ENCODE measurements at places on chromosomes 4 and X.
A peak's percentile ranks its signal among the peaks of the same experiment; 100 is the strongest.

DNA sequence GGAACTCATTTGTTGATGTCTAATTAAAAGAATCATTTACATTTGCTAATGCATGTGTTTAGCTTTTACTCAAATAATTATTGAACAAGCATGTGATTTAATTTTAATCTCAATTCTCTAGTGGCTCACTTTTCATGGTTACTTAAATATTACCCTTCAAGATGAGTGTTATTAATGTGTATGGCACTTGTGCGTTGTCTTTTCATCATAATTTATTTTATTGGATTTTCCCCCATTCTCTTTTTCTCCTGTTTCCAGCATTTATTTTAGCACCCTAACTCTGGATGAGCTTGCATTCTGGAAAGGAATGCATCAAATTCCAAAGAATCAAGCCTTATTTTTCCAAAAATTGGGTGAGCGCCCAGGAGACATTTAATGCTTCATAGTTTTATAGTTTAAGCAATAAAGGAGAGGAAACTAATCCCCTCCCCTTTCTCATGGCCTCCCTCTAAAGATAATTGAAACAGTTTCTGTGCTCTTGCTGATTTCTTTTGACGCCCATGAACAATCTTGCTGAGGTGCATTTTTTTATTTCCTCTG lies 191.1 kb upstream of the FAT4 start:
- no peak for DNase-seq

DNA sequence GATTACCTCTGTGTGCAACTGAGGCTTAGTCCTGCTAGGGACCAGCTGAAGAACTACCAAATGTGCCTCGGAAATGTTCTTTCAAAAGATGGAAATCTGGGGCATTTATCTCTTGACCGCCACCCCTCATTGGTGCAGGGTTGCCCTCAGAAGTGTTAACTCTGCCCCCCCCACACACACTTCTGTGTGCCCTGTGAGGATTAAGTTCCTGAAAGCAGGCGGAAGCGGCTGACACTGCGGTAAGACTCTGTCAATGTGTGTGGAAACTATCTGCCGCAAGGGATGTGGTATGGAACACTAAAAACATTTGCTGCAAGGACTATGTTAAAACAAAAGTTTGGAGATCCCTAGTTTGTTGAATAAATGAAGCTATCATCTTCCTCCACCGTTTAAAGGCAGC lies 106.9 kb upstream of the NDP start:
- DNase-seq = no peak

DNA sequence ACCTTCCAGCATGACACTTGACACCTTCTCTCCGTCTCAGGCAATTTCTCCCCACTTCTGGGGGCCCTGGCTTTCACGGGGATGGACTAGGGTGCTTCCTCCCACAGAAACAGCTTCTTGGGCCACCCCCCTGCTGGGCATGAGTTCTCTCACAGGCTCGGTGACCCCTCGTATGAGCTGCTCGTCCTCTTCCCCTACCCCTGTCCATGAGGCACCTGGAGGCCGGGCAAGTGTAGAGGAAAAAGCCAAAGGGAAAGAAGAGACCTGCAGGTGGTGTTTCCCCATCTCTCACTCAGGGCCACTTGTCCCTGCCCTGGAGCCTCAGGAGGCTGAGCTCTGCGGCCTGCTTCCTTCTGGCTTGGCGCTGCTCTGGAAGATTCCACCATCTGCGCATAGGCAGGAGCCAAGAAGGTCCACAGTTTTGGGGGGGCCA lies 1.9 kb upstream of the RGS12 start:
- DNase-seq = no peak

DNA sequence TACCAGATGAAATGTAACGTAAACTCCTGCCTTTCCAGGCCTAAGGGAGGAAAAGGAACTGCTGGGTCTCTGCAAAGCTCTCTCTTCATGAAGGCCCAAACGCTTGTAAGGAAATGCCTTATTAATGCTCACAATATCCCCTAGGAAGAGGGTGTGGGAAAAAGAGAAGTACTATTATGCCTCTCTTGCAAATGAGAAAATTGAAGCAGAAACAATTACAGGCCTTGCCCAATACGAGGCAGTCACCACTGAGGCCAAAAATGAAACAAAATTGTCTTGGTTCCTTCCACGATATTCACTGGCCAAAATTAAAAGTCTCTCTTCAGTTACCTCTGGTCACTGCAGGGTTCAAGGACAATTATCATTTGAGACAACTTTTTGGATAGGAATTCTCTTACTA lies 3.2 kb downstream of the SCARB2 start:
- no peak for DNase-seq

GRCh38 chr4:41992967-41993857 lies 2.9 kb downstream of the SLC30A9 start:
- no peak for DNase-seq

GRCh38 chr4:101287324-101287723 lies 60.0 kb downstream of the PPP3CA start:
- no peak for DNase-seq

GRCh38 chr4:84319124-84319523 lies 180.0 kb downstream of the NKX6-1 start:
- no peak for DNase-seq

- no peak for DNase-seq
Observed at GRCh38 chr4:36489798-36490197, 208.4 kb downstream of the DTHD1 start.

GRCh38 chr4:161907590-161907955 lies 256.2 kb downstream of the FSTL5 start:
- DNase-seq = no peak

- DNase-seq = no peak
Observed at GRCh38 chr4:36043901-36044300, 200.4 kb downstream of the ARAP2 start.

DNA sequence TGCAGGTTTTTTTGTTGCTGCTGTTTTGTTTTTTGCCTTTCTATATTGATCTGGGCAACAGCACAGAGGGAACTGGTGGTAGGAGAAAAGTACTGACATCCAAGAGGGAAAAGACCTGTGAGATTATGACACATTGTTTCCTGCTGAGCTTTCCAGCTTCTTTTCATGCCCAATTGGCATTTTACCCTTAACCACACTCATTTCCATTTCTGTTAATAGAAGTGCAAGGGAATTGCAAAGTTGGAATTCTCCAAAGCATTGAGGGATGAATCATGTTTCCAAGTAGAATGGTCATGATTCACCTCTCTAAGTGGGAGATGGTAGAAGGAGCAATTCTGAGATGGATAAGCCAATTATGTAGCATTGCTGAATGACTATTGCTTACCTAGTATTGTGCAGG lies 161.5 kb downstream of the PPARGC1A start:
- peak; percentile 76 for DNase-seq

DNA sequence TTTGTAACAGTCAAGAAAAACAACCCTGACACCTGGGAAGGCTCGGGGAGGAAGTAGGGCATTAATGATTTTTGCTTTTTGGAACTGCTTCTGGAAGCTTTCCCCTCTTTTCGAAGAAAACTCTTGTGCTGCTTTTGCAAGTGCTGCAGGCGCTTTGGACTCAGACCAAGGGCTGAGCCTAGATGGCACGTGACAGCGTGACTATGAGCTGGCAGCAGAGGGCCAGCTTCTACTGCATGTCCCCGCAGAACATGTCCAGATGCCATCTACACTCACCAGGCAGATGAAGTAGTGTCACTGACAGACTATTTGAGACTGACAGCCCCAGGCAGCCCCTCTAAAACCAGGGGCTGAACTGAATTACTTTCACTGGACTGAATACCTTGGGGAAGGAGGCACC lies 6.2 kb downstream of the NR0B1 start:
- DNase-seq = no peak

DNA sequence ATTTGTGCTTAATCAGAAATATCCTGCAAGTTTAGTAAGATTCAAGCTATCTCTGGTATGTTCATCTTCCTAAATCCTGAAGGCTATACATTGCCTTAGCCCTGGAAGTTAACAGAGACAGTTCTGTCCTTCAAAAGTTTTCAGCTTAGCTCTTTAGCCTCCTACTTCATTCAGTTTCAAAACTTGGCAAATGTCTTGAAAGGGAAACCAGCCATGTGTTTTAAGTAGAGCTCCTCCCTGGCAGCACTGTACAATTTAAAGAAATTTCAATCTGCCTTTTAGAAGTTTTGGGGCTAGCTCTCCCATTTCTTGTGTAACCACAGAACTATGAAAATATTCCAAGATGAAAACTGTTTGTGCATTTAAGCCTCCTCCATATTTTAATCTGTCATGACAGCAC lies 47.0 kb downstream of the FANCB start:
- no peak for DNase-seq

GRCh38 chr4:44760142-44760898 lies 34.0 kb upstream of the GNPDA2 start:
- no peak for DNase-seq

GRCh38 chr4:155552180-155552579 lies 114.5 kb upstream of the GUCY1A1 start:
- DNase-seq = peak; percentile 71

GRCh38 chrX:3290561-3290960 lies 55.9 kb downstream of the MXRA5 start:
- no peak for DNase-seq

DNA sequence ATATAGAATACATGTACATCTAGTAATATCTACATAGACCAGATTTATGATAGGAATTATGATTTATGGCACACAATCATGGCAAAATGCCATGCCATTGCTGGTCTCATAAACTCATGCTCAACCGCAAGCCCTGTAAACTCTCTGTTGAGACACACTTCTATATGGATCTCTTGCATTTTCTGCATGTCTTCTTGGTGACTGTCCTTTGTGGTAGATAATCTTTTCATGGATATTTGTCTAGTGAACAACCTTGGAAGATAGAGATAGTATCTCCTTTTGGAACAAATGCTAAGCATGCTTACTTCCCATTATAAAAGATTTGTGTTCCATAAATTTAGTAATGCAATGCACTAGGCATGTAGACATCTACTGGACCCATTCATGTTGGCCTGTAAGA lies 328.0 kb downstream of the NAF1 start:
- peak; percentile 4 for DNase-seq

GRCh38 chr4:173001571-173001970 lies 167.0 kb upstream of the GALNT7 start:
- DNase-seq = no peak

Measured in T1000 (cell line).